ENCODE measurements at places on chromosomes 7 and 10. TPM values are rescaled to one million over a fixed set of nuclear protein-coding genes. Genes with fewer than 3 reads are reported as not detected.

The HECW1 gene
- polyA plus RNA-seq, result 0.10 TPM

The PNLIPRP2 gene
- not detected for polyA plus RNA-seq

The CLDN15 gene
- 2.5 TPM for polyA plus RNA-seq

The ECHS1 gene
- 84.4 TPM for polyA plus RNA-seq

The PRSS37 gene
- not detected for polyA plus RNA-seq

The CYP2C19 gene
- not detected for polyA plus RNA-seq

The HEPACAM2 gene
- polyA plus RNA-seq, result not detected

The INA gene
- polyA plus RNA-seq, result 1.0 TPM
